ENCODE measurements at places on chromosomes 7 and 10. TPM values are rescaled to one million over a fixed set of nuclear protein-coding genes. Genes with fewer than 3 reads are reported as not detected.

ANKRD1 gene
- total RNA-seq: 16.1 TPM

PTPRN2 gene
- total RNA-seq: 0.26 TPM

ZNF117 gene
- 0.87 TPM for total RNA-seq

FFAR4 gene
- not detected for total RNA-seq

CRHR2 gene
- total RNA-seq: not detected

LIPM gene
- total RNA-seq: not detected

ZNF12 gene
- total RNA-seq: 13.4 TPM

HOXA4 gene
- 1.2 TPM for total RNA-seq

IL2RA gene
- total RNA-seq: not detected

JCAD gene
- 32.5 TPM for total RNA-seq

FZD8 gene
- total RNA-seq: 0.45 TPM

BHLHA15 gene
- not detected for total RNA-seq

- no peak for DNase-seq
Measured at GRCh38 chr10:79103585-79103984, 34.8 kb downstream of the ZMIZ1 start.

- DNase-seq: no peak
Measured at GRCh38 chr10:77910524-77911145, 15.9 kb downstream of the DLG5 start.

GRCh38 chr7:142506601-142507000 is 242.7 kb upstream of the PRSS1 start:
- DNase-seq: no peak

GRCh38 chr7:101502466-101503098 is 126.5 kb downstream of the MYL10 start:
- no peak for DNase-seq

DNA sequence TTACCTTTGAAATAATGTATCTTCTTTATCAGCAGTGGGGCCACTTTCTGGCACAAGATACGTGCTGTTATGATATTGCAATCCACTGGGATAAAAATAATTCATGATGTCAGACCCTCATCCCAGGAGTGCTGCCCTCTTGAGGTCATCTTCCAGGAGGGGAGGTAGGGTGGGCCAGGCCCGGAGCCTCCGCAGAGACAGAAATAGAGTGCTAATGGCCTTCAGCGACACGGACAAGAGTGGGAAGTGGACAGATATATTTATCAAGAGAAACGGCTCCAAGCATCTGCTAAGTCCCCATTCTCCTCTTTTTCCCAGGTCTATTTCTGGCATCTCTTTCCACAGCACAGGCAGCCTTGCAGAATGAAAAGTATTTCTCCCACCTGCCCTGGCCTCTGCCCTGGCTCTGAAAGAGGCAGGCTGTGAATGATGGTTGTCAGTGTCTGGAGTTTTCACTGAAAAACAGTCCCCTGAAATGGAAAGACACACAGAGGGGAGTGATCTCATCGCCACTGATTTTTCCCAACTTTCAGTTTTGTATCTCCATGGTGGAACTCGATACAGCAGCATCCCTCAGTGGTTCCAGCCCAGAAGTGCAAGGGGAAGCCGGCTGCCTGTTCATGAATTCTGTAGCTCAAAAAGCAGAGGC is 251.7 kb upstream of the MYO3A start:
- no peak for DNase-seq

GRCh38 chr7:6401536-6401935 is 46.2 kb downstream of the DAGLB start:
- DNase-seq: no peak

DNA sequence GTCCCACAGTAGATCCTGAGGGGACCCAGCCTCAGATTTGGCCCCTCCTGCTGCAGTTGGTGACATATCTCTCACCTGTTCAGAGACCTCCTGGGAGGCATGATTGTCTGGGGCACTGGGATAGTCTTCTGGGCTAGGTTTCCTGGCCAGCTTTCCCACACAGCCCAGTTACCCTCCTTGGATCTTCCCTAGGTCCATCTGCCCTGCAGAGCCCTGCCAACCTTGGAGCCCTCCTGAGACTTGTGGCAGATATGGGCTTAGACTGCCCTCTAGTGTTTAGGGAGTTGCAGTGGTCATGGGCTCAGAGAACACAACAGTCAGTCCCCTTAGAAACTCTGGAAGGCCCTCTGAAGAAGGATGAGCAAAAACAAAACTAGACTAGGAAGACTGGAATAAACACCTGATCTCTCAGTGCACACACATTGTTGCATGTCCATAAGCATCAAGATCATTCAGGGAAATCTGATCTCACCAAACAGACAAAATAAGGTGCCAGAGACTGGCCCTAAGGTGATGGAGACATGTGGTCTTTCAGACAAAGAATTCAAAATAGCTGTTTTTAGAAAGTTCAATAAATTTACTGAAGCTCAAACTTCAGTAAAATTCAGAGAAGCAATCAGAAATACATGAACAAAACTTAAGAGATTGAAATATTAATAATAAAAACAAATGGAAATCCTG is 324.6 kb downstream of the ATRNL1 start:
- DNase-seq: peak; percentile 18

- no peak for DNase-seq
Measured at GRCh38 chr10:49359349-49360270, 36.3 kb downstream of the DRGX start.

GRCh38 chr10:101385866-101386658 is 32.1 kb downstream of the BTRC start:
- no peak for DNase-seq

DNA sequence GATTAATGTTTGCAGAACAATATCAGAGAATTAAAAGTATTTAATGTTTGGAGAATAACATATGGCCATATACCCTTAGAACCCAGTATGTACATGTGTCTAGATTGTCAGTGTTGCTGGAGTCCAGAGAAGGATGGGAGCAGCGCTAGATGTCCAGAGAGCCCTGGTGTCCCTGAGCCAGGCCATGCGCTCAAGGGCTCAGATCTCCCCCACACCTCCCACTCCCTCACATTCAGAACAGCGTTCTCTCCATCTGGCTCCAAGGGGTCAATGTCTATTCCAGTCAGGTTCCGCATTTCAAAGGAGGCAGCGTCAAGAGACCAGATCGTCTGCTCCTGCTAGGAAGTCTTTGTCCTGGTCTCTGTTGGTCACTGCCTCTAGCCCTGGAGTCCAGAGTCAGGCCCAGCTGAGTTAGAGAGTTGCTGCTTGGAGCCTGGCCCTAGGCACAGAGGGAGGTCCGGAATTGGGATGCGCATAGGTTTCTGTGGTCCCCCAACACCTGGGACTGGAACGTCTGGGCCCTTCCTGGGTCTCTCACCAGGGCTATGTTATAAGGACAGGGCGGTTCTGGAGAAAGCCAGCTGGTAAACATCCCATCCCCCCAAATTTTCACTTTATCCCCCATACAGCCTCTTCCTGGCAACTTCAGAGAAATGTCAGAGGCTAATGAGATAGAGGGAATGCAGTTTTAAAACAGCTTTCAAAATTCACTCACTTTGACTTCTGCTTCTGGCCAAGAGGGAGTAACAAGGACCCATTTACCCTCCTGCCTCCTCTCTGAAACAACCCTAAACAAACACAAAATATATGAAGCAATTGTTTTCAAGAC is 6.5 kb upstream of the WDR86 start:
- DNase-seq: no peak

GRCh38 chr7:101747053-101747878 is 70.2 kb upstream of the CUX1 start:
- DNase-seq: no peak

GRCh38 chr7:103307503-103308231 is 10.4 kb downstream of the PMPCB start:
- no peak for DNase-seq

DNA sequence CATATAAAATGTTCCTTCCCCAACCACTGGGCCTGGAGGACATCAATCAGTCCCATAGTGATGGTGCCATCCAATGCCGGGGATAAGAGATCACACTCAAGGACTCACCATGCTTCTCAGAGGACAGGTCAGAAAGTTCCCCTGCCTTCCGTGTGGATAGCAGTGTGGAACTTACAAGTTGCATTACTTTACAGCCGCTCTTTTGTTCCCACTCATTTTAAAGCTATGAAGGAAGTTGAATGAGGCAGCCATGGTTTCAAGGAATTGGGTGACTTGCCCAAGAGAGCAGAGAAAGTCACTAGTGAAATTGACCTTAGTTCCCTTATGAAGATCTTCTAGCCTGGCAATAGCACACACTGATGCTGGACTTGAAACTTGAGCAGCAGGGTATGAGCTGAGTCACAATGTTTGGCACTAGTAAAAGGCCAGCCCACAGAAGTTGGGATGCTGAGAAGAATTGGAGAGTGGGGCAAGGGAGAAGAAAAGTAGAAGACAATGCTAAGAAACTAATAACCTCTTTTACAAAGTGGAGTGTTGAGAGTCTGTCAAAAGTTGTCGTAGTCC is 78.7 kb downstream of the CXCL12 start:
- DNase-seq: peak; percentile 63

GRCh38 chr10:21526860-21527597 is 1.5 kb upstream of the SKIDA1 start:
- DNase-seq: no peak

DNA sequence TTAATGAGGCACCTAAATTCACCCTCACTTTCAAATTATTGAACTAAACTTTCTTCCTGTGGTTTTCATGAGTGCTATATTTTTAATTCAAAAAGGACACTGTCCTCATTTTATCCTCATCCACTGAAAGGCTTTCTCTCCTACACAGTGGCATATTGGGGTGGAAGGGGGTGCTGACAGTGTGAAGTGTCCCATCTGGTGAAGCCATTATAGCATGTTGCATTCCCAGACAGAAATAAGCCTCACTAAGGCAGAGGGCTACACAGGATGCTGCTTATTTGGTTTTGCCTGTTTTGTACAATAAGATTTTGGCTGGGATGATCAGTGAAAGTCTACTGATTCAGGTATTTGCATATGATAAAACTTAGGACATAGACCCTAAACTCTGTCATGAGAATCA is 82.4 kb upstream of the INHBA start:
- no peak for DNase-seq

DNA sequence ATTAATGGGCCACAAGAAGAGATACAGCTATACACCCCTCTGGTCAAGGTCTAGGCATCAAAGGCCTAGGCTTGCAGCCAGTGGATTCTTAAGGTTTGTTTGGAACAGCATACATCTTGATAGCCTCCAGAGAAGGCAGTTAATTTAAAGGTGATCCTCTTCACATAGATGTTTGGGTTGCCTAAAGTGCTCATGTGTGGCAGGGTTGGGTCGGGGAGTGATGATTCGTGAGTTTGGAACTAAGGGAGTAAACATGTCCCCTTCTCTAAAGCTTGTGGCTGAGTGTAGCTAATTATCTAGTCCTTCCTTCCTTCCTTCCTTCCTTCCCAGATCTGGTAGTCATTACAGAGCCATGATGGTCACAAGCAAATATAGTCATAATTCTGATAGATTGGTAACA is 12.4 kb downstream of the PCLO start:
- DNase-seq: no peak

GRCh38 chr7:69190763-69191162 is 407.5 kb upstream of the AUTS2 start:
- DNase-seq: no peak

- peak; percentile 82 for DNase-seq
Measured at GRCh38 chr10:101041252-101041761, 10.3 kb downstream of the SFXN3 start.

DNA sequence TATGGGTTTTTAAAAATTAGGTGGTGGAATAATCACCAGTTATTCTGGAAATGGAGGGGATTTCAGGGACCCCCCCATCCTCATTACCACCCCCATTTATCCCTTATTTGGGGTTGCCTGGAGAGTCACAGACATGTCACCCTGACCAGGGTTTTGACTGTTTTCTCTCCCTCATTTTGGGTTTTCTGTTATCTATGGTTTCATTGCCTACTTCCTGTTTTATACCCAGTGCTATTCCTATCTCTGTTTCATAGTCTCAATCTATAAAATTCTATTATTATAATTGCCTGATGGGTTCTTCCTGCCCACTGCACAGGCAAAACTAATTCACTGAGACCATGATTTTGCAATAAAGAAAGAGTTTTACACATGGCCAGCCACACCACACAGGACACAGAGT is 15.9 kb upstream of the FAM221A start:
- no peak for DNase-seq

GRCh38 chr7:18467011-18467410 is 28.5 kb upstream of the HDAC9 start:
- peak; percentile 2 for DNase-seq

DNA sequence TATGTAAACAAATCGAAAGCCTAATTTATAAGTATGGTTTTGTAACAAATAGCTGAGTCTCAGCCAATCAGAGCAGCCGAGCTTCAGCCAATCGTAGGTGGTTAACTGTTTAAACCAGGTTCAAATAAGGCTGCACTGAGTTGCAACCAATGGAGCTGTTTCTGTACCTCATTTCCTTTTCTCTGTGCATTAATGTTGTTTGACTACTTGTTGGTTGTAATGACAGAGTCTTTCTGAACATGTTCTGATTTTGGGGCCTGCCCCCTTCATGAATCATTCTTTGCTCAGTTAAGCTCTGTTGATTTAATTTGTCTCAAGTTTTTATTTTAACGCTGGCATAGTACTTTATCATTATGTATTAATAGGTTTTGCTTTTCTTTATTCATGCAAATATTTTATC is 14.6 kb downstream of the OTUD1 start:
- no peak for DNase-seq

DNA sequence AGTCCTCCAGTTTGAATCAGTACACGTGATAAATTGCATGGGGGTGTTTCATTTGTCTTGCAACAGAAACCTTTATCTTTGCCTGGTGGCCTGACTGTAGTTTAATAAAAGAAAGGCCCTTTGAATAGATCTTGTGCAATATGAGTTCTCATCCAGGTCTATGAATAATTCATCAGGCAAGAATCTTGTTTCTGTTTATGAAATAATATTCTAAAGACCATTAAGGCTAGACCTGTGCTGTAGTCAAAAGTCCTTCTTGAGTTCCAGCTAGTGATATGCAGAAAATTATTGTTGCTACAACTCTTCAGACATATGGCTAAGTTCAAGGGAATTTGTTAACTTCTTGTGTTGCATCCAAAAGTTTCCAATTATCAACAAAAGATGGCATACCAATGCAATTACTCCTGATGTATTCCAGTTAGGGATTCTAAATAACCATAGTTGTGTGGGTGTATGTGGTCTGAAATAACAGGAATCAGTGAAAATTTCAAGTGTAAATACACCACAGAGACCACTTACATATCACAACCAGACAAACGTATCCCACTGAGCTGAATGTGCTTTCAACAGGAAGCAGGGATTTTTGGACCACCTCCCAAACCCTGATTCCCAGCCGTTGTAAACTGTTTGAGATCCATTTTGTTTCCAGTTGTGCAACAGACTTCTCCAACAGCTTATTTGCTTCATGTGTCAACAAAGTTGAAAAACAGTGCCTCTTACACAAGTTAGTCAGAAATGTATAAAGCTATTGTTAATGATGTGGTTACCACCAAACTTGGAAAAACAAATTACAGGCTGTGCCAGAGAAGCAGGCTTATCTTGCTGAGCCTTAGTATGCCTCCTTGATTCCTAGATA is 54.7 kb upstream of the BICC1 start:
- peak; percentile 85 for DNase-seq

DNA sequence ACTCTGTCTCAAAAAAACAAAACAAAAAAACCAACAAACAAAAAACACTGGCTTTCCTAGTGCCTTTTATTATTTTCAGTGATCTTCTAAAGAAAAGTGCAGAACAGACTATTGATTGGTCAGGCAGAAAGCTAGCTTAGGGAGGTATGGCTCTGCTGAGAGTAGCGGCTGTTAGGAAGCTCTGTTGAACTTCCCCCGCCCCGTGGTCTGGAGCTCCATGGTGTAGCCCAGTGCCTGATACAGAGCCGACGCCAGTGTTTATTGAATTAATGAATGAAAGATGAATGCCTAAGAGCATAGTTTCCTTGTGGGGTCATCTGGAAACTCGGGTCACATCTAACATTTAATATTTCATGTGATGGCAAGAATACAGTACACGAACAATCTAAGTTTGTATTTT is 90.5 kb upstream of the ARMC3 start:
- DNase-seq: no peak

Measured in HFFc6 (cell line).